Stimulated activated CD8-positive, alpha-beta memory T cell treated with anti-CD3 and anti-CD28 coated beads, Interleukin-4, amount 100 ng/mL, for 1 hour (primary cell): ENCODE measurements at places on chromosomes 3 and 15.

- DNase-seq: no peak
Measured at GRCh38 chr3:178393824-178394223, 142.4 kb upstream of the KCNMB2 start.

DNA sequence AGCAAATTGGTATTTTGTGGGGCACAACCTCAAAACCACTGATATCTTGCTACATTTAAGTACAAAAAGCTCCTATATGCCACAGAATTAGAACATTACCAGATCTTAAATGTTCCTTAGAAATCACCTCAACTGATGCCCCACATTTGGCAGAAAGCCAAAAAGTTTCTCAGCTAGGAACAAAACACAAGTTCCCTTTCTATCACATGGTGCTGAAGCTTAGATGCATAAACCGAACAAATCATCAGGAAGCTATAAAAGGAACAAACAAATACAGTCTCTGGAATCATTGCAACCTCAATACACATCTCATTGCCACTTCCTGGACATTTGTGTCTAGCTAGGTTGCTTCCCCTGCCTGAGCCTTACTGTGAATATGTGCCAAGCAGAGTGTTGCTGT lies 492.6 kb downstream of the LPP start:
- no peak for DNase-seq

- DNase-seq: no peak
Measured at GRCh38 chr3:187914231-187914630, 169.0 kb upstream of the BCL6 start.

- no peak for DNase-seq
Measured at GRCh38 chr3:137105277-137105977, 147.6 kb downstream of the IL20RB start.

- DNase-seq: no peak
Measured at GRCh38 chr15:69141286-69141701, 19.1 kb upstream of the GLCE start.

- no peak for DNase-seq
Measured at GRCh38 chr3:146468234-146468633, 1.1 kb downstream of the PLSCR2 start.

- no peak for DNase-seq
Measured at GRCh38 chr3:56379723-56380287, 88.5 kb downstream of the ERC2 start.

DNA sequence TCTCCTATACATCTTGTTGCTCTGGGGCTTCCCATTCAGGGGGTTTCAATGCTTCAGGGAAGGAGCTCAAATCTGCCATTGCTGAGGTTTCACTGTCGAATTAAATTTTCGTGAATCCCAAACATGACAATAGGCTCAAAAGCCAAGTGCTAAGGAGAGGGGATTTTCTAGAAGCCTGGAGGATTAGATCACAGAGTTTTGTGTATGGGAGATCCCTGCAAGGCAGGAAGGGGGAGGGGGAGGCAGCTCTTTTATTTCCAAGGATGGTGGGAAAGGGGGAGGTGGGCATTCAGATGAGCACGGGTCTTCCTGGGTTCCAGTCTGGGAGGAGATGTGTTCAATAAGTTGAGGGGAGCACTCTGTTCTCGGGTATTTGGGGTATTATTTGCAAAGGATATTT lies 69.9 kb upstream of the DLG1 start:
- no peak for DNase-seq

DNA sequence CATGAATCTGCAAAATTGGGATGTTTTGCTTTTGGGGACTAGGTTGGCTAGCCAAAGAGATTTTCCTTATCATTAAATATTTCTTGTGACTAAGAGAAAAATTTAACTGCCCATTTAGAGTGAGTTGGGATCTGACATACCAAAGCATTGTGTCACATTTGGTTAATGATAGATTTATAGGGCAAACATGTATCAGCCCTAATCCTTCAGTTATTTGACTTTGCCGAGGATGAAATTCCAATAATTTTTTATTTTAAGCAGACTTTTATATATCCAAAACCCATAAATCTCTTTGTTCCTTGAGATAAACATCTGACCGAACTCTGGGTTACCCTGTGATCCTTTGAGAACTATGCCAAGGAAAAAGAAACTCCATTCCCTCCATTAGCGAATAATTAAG lies 218.9 kb downstream of the CDIN1 start:
- DNase-seq: no peak

GRCh38 chr15:68749793-68750192 lies 70.9 kb downstream of the ANP32A start:
- DNase-seq: no peak
